ENCODE measurements at places on chromosomes 11 and 22. TPM values are rescaled to one million over a fixed set of nuclear protein-coding genes. Genes with fewer than 3 reads are reported as not detected.

Gene PARVB
- polyA plus RNA-seq = 33.0 TPM

Gene GAL3ST1
- 0.70 TPM for polyA plus RNA-seq

Gene FAU
- polyA plus RNA-seq = 1,483 TPM

Gene CTSW
- polyA plus RNA-seq = 5.4 TPM

Gene CASP5
- 0.09 TPM for polyA plus RNA-seq

Gene LARGE2
- polyA plus RNA-seq = 264 TPM

Gene F2
- polyA plus RNA-seq = not detected

Gene TST
- 1.4 TPM for polyA plus RNA-seq

Gene RTN4RL2
- 0.13 TPM for polyA plus RNA-seq

Gene OR52H1
- polyA plus RNA-seq = not detected

Gene SEZ6L
- polyA plus RNA-seq = 0.04 TPM

Gene OR2D2
- not detected for polyA plus RNA-seq

Gene MS4A7
- polyA plus RNA-seq = 10.6 TPM

Gene ESAM
- 48.6 TPM for polyA plus RNA-seq

Gene FAT3
- not detected for polyA plus RNA-seq

Gene MRPL40
- polyA plus RNA-seq = 9.6 TPM

Gene IGHMBP2
- 18.3 TPM for polyA plus RNA-seq
